ENCODE measurements at places on chromosomes 7 and 10.

- DNase-seq = no peak
These were observed 93.1 kb downstream of the COBL start for GRCh38 chr7:51223505-51223904.

- no peak for DNase-seq
These were observed 73.1 kb upstream of the ELN start for GRCh38 chr7:73954861-73955260.

DNA sequence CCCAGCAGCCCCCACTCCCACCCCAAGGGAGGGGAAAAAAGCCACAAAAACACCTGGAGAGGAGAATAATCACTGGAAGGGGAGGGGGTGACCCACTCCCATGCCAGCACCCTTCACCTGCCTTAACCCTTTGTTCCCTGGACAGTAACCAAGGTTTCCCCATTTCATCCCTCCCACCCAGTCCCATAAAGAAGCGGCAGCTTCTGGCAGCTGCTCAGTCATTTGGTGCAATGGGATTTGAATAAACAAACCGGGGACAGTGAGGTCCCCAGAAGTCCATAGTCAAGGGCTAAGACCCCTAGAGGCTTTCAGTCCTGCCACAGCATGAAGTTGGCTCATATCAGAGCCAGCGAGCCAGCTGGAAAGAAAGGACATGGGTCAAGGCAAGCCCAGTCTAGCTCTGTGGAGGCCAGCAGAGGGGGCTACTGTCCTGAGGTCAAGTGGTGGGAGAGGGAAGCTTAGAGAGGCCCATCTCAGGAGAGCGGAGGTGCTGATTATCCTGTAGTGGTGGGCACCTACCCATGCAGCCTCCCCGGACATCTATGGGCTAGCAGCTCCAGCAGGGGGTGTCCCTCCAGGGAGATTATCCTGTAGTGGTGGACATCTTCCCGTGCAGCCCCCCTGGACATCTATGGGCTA, 58.9 kb upstream of the LBX1 start:
- DNase-seq = no peak

- no peak for DNase-seq
These were observed 4.3 kb downstream of the DDC start for GRCh38 chr7:50560865-50561351.

GRCh38 chr7:123643495-123644441, 11.9 kb upstream of the LMOD2 start:
- peak; percentile 47 for DNase-seq

GRCh38 chr10:53153831-53154230, 381.2 kb upstream of the MBL2 start:
- DNase-seq = no peak

DNA sequence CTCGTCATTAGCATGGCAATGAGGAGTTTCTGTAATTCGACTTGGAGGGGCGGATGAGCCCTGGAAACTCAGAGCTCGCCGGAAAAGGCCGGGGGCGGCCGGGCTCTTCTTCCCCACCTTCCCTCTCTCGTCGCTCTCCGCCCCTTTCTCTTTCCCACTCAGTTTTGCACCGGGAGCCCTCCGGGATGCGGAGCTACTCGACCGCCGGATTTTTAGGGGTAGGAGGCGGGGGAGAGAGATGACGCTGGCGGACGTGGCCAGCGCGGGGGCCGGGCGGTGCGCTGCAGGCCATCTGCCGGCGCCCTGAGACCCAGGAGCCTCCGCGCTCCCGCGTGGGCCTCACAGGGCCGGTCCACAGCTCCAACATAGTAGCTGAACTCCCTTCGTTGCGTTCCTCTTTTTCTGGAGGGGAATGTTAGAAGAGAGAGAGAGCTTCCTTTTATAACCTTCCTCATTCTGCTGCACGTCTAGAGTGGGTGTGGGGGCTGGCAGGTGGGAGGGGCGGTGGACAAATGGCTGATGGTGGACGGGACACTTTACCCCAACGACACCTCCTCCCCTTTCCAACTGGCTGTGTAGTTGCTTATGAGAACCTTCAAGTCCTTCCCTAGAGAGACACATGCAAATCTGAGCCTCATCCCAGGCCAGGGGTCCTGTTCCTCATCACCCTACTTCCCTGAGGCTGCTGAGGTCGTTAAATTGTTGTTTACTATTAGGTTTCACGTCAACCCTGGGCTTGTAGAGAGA, 1.1 kb upstream of the HOXA1 start:
- DNase-seq = peak; percentile 63

All from urothelium cell line (cell line).